Osteoblast (primary cell): ENCODE measurements at places on chromosomes 6 and 20. TPM values are rescaled to one million over a fixed set of nuclear protein-coding genes. Genes with fewer than 3 reads are reported as not detected.

The SAMD10 gene
- total RNA-seq = 0.59 and 1.4 TPM in 2 replicates

The HDGFL1 gene
- total RNA-seq = not detected in 2 replicates

The MCM9 gene
- total RNA-seq = 15.2 and 17.1 TPM in 2 replicates

The EGFL8 gene
- total RNA-seq = 0.29 and 0.36 TPM in 2 replicates

The CDK19 gene
- 15.6 and 17.4 TPM in 2 replicates for total RNA-seq

The IMPG1 gene
- not detected in 2 replicates for total RNA-seq

The KHDC1L gene
- 0.72 TPM in 1 of 2 replicates, not detected in the other for total RNA-seq

The MACROD2 gene
- total RNA-seq = 1.8 and 4.0 TPM in 2 replicates

The ENPP5 gene
- total RNA-seq = 2.5 and 5.3 TPM in 2 replicates

The ARHGAP40 gene
- not detected in 2 replicates for total RNA-seq

The LY6G6C gene
- total RNA-seq = not detected in 2 replicates

The EYA4 gene
- total RNA-seq = 35.5 and 35.9 TPM in 2 replicates

The TRAPPC3L gene
- under 0.01 and 0.29 TPM in 2 replicates for total RNA-seq

The SLC12A5 gene
- total RNA-seq = under 0.01 TPM in 2 replicates

The DHX16 gene
- 25.6 and 26.1 TPM in 2 replicates for total RNA-seq

The MEI4 gene
- total RNA-seq = not detected in 2 replicates

The PRL gene
- total RNA-seq = under 0.01 TPM in 1 of 2 replicates, not detected in the other

The TMEM244 gene
- total RNA-seq = not detected in 2 replicates

The PAQR8 gene
- total RNA-seq = 3.5 and 3.6 TPM in 2 replicates

The SALL4 gene
- total RNA-seq = 3.3 and 3.5 TPM in 2 replicates

The ENTPD6 gene
- 50.7 and 55.1 TPM in 2 replicates for total RNA-seq

The SIRPB1 gene
- total RNA-seq = 0.72 and 1.2 TPM in 2 replicates

The IBTK gene
- 70.6 and 72.8 TPM in 2 replicates for total RNA-seq

The POFUT1 gene
- total RNA-seq = 40.9 and 43.0 TPM in 2 replicates

The PHACTR1 gene
- total RNA-seq = 0.36 and 1.2 TPM in 2 replicates

The BEND6 gene
- total RNA-seq = 22.4 and 23.6 TPM in 2 replicates

The EDN3 gene
- not detected in 2 replicates for total RNA-seq

The KCNS1 gene
- total RNA-seq = 0.59 and 1.1 TPM in 2 replicates

The ECT2L gene
- total RNA-seq = under 0.01 TPM in 1 of 2 replicates, not detected in the other

The B3GAT2 gene
- total RNA-seq = under 0.01 TPM in 2 replicates

The CST9L gene
- not detected in 2 replicates for total RNA-seq

The CUL9 gene
- total RNA-seq = 34.4 and 34.5 TPM in 2 replicates

The CCND3 gene
- total RNA-seq = 17.7 and 21.0 TPM in 2 replicates

The TNNC2 gene
- total RNA-seq = 0.29 and 0.36 TPM in 2 replicates

The NRN1 gene
- total RNA-seq = 29.5 and 56.1 TPM in 2 replicates

The MYCT1 gene
- 0.29 and 0.36 TPM in 2 replicates for total RNA-seq
